ENCODE measurements at places on chromosomes 12 and 14. TPM values are rescaled to one million over a fixed set of nuclear protein-coding genes. Genes with fewer than 3 reads are reported as not detected.

ORAI1 gene
- 37.4 TPM for polyA plus RNA-seq

DNA sequence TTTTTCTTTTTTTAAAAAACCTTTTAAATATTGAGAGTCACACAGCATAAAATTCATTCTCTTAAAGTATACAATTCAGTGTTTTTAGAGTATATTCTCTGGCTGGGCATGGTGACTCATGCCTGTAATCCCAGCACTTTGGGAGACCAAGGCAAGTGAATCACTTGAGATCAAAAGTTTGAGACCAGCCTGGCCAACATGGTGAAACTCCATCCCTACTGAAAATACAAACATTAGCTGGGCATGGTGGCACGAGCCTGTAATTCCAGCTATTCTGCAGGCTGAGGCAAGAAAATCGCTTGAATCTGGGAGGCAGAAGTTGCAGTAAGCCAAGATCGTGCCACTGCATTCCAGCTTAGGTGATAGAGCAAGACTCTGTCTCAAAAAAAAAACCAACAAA is 68.4 kb upstream of the BCAT1 start:
- no peak for DNase-seq

DNA sequence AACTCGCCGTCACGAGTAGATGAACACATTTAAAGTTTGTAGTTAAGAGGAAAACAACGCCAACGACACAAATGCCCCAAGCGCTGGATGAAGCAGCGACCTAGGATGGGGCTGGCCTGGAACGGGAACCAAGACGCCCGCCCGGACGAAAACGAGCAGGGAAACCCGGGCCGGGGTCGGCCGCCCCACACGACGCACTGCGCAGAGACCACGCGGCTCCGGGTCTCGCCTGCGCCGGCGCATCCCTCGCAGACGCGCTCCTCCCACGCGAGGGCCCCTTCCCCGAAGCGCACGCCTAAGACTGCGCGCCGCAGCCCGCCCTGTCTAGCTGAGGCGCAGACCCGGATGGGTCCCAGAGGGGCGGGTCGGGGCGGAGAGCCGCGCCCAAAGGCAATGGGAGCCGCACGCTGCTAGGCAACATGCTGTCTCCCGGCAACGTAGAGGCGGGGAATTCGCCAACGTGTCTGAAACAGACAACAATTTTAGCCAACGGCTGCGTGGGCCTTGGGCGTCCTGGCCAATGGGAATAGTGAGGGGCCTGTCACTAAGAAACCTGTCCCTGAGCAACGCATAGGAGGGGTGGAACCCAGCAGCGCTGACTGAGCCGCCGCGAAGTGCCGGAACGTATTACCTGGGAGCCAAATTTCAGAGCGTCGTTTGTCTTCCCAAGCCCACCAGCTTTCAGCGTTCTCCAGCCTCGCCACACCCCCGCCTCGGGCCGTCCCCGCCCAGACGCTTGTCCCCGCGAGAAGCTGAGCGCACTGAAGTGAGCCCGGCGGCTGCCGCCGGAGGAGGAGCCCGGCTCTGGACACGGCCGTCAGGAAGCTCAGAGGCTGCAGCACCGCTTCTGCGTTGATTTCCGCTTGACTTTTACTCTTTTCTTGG is 21.0 kb upstream of the CHFR start:
- peak; percentile 95 for DNase-seq

GRCh38 chr12:86233126-86233525 is 23.1 kb downstream of the MGAT4C start:
- no peak for DNase-seq

A2ML1 gene
- polyA plus RNA-seq: 0.13 TPM

GPD1 gene
- polyA plus RNA-seq: 174 TPM

DBX2 gene
- 0.01 TPM for polyA plus RNA-seq

DNA sequence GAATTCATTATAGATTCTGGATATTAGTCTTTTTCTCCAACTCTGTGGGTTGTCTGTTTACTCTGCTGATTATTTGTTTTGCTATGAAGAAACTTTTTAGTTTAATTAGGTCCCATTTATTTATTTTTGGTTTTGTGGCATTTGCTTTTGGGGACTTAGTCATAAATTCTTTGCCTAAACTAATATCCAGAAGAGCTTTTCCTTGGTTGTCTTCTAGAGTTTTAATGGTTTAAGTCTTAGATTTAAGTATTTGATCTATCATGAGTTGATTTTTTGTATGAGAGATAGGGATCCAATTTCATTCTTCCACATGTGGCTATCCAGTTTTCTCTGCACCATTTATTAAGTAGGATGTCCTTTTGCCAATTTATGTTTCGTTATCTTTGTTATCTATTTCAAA is 683.4 kb upstream of the FBXO33 start:
- no peak for DNase-seq

DNA sequence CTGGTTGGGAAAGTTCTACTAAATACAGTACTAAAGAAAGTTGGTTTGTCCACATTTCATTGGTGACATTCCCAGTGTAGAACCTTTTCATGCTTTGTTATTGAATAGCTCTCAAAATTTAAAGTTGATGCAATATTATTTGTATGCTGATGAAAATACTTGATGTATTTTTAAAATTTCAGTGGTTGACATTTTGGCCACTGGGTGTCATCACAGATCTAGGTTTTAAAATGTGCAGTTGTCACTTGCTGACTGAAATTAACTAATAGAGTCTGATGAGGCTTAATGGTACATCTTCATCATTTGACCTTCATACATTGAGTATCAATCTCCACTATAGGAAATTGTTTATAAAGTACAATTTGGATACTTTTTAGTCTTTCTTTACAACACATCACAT is 37.1 kb downstream of the CMAS start:
- no peak for DNase-seq
